GM20000 (cell line): ENCODE measurements at places on chromosomes 12 and 14.
A peak's percentile ranks its signal among the peaks of the same experiment; 100 is the strongest.

DNA sequence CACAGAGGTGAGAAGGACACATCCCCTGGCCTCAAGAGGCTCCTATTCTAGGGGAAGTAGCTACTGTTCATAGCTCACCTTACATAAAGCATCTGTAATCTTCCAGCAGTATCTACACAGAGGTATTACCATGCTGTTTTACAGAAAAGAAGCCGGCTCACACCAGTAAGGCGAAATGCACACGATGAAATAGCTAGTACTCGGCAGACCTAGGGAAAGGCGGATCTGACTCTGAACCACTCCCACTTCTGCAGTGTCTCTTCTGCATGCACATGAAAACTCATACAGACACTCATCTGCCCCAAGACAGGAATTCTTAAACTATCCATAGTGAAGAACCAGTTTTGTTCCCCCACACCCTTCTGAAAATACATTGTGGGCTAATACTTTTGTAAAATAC, 73.6 kb downstream of the IQSEC3 start:
- DNase-seq = no peak

DNA sequence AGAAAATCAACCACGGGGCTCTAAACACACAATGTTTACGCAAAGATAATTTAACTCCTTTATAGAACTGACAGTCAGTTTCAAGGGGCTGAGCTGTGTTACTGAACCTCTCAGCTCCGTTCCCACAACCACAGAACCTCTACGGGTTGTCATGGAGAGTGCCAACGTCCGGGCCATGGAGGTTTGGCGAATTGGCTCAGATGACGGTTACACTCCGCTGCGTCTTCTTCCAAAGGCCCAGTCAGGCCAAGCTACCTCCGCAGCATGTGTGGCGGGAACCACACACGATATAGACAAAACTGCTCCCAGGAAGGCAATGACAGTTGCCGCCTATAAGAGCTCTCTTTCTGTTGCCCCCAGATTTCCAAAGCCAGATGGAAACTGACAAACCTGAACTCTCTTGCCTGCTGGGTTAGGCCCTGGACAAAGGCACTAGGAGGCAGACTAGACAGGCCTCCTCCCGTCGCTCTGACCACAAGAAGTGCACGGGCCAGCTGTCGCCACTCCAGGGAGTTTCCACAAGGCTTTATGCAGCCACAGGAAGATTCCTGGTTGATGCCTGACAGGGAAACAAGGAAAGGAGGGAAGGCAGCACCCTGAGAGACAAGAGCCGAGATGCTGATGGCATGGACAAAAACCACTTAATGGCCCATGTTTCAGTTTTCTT, 30.3 kb downstream of the CCDC88C start:
- no peak for DNase-seq

- DNase-seq = no peak
Observed at GRCh38 chr12:1875608-1876007, 42.8 kb downstream of the CACNA2D4 start.

DNA sequence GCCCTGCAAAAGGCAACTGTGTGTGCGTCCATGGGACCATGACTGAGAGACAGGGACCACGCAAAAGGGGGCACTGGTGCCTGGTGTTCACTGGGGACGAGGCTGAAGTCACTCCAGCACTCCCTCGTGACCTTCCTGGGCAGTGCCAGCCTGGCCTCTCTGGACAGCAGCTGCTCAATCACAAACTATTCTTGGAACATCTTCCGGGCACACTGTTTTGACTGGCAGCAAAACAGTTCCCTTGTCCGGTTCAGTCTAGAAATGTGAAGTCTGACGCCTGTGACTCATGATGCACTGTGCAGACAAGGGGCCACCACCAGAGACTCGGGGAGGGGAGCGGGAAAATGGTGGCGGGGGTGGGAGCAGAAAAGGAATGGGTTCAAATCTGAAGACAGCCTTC, 20.8 kb downstream of the SNRNP35 start:
- DNase-seq = no peak

- no peak for DNase-seq
Observed at GRCh38 chr12:32069071-32069470, 37.6 kb upstream of the BICD1 start.

GRCh38 chr14:80636071-80636470, 305.5 kb downstream of the CEP128 start:
- DNase-seq = no peak

DNA sequence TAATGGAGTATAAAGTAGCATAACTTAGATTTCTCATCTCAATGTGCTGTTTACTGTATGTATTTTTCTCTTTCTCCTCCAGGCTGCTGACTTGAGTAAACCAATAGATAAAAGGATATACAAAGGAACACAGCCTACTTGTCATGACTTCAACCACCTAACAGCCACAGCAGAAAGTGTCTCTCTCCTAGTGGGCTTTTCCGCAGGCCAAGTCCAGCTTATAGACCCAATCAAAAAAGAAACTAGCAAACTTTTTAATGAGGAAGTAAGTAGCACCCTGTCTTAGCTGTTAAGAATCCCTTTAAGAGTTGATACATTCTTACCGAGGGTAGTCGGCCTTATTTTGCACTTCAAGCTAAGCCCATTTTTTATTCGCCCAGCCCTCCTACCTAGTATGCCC, 55.2 kb downstream of the WDR20 start:
- DNase-seq = no peak

DNA sequence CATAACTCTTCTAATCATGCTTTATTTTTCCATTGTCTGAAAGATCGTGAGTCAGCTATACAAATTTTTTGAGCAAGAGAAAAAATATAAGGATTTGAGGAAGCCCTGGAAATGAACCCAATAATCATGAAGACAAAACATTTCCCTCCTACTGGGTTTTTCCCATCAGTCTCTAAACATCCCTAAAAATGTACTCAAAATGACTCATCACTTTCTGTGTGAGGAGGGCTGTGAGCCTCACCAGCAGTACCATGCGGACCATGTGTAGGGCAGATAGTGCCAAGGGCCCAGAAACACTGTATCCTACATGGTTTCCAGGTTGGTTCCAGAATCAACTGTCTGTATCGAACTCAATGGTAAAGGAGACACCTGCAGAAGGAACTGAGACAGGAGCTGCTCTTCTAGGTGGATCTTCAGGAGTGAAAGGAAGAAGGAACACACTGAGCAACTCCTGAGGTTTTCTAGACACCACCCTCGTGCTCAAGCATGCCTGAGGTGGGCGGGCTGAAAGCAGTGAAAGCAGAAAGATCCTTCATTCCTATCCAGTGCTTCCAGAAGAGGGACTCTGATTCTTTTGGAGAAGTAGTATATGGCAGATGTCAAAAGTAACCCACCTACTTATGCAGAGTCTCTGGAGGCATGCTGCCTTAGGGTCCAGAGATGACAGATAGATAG, 48.6 kb upstream of the RHOJ start:
- DNase-seq = no peak

- no peak for DNase-seq
Observed at GRCh38 chr12:39033782-39034181, 128.4 kb upstream of the CPNE8 start.

- DNase-seq = no peak
Observed at GRCh38 chr12:15155271-15155670, 65.9 kb downstream of the RERG start.

GRCh38 chr12:29750131-29750927, 33.4 kb downstream of the TMTC1 start:
- peak; percentile 13 for DNase-seq

- no peak for DNase-seq
Observed at GRCh38 chr12:46908236-46908935, 82.6 kb upstream of the SLC38A4 start.

GRCh38 chr12:3718100-3718499, 34.8 kb downstream of the CRACR2A start:
- DNase-seq = no peak

DNA sequence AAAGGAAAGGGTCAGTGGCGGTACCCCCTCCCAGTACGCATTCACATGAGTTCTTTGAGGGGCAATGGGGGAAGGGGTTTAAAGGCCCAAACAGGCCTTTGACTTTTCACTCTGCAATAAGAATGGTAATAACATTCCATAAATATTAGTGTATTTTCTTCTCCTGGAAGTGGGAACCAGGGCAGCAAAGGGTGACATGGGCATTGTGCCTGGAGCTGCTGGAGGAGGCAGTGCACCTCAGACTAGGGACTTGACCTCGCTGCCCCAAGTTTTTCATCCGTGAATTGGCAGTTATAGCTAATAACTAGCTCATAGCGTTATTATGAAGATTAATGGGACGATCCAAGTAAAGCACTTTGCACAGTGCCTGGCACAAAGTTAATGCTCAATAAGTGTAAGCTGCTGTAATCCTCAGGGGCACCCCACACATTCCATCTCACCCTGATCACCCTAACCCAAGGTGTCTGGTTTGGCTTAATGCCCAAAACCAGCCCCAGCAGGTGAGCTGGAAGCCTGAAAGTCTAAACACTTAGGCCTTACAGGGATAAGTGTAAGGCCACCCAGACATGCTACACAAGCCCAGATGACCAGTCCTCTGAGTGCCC, 2.8 kb upstream of the KCNH3 start:
- no peak for DNase-seq

DNA sequence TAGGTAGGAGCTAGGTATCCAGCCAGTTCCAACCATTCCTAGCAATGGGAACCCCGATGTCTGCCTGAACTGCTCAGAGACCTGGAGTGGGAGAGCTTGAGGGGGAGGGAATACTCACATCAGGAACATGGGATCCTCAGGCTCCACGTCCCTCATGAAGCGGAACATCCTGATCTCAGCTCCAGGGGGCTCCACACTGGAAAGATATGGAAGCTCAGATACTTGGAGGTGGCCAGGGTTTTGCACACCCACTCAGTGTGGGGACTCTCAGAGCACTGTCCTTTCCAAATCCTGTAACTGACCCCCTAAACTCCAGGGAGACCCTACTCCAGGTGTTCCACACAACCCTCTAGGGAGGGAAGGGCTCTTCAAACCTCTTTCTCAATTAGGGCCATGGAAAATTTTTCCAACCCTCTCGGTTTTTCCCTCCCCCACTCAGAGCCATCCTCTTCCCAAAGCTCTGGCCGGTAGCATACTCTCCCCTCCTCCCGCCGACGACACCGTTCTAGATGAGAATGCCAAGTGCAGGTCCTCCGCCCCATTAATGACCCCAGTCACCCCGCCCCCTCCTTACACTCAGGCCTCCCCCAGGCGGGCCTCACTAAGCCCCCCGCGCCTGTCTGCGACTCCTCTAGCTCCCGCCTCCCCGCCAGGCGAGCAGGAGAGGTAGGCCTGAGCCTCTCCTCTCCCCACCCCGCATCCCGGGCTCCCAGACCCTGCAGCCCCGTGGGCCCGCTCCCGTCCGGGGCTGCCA, 597 bp downstream of the MLF2 start:
- DNase-seq = no peak

- no peak for DNase-seq
Observed at GRCh38 chr14:53952533-53952932, 4.1 kb downstream of the BMP4 start.

DNA sequence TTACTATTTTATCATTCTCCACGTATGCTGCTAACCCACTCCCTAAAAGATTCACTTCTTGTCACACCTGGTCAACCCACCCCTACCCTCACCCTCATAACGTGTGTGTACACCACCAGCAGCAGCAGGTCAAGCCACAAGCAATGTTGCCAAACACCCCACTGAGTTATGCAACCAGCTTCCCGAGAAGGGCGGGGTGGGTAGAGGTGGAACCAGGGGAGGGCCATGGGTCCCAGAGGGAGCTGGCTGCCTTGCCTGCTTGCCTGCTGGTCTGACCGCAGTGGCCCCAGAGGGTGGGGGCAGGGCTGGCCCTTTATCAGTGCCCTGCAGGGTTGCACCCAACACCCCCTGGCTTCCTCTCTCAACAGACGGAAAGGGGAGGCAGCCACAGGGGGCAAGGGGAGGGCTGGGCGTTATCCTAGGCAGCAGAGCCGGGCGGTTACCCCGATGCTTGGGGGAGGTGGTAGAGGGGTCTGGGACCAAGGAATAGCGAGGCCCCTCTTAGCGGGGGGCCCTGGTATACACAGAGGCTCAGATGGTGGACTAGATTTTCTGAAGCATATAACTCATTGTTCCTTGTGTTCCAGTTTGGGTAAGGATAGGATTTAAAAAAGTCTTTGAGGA, 3.5 kb upstream of the NFE2 start:
- no peak for DNase-seq

- DNase-seq = no peak
Observed at GRCh38 chr12:11695321-11695720, 45.8 kb downstream of the ETV6 start.

DNA sequence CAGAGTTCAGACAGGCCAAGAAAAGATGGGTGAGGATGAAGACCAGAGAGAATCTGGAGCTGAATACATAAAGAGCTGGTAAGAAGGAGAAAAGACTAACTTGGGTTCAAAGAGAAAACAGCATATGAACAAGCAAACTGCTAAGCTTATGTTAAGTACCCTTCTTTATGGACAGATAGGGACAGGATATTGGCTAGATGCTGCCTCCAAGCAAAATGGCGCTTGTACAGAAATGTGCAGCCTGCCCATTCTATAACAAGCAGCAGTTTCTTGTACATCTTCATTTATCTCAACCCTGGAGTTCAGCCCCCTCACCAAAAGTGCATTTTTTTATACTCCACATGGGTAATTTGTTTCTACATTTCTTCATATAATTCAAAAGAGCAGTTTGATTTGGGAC, 184.5 kb downstream of the RMST start:
- no peak for DNase-seq

DNA sequence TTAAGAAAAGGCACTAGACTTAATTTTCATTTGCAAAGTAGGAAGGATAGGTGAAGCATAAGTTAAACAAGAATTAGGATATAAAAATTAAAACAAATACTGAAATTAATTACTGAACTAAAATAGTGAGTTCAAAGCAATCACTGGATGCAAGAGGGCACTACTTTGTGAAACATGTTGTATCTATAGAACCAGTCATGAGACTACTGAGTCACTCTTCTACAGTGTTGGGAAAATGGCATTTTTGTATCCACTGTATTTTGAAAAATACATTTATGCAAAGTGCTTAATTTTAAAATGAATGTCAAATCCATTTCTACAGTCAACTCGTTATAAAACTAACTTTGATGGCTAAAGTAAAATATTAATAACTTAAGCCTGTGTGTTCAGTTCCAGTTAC, 47.9 kb downstream of the SEL1L start:
- no peak for DNase-seq

DNA sequence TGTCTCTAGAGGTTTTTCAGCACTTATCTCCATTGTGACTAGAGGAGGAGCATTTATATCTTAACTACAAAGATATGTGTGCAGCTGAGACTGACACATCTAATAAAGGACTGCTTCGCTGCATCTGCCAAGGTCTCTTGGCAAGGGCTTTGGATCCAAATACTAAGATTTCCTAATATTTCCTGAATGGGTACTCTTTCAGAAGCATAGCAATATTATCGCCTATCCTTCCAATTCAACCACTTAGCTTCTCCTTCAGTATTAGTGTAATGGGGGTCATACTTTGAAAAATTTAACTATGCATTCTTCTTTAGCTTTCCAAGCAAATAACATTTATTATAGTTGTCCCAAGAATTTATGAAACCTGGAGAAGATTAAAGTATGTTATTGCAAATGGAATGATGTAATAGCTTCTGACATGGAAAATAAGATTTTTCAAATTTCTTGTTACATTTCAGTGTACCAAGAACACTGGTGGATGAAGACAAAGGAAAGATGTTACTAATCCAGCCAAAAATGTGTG, 243.0 kb upstream of the PDE3A start:
- DNase-seq = no peak
